ENCODE measurements at places on chromosomes 2 and 18.

DNA sequence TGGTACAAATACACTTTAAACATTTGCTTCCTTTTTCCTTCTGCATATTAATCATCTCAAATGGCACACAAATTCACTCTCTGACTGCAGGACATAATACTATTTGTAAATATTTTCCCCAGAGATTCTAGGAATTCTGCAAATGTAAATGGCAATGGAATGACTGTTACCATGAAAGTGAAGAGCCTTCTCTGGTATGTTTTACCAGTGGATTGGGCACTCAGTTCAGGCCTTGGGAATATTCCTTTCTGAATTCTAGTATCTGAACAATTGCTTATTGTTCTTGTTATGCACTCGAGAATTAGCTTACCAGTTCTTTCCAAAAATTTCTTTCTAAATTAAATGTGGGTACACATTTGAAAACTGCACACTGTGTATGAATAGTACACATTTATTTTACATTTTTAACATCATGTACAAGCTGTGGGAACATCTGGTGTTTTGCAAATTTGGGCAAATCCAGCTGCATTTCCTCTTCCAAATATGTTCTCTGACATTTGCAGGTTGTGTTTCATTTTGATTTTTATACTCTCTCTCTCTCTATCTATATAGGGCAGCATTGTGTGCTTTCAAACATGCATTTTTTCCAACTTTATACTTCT, 289.1 kb downstream of the NBAS start:
- DNase-seq: no peak

DNA sequence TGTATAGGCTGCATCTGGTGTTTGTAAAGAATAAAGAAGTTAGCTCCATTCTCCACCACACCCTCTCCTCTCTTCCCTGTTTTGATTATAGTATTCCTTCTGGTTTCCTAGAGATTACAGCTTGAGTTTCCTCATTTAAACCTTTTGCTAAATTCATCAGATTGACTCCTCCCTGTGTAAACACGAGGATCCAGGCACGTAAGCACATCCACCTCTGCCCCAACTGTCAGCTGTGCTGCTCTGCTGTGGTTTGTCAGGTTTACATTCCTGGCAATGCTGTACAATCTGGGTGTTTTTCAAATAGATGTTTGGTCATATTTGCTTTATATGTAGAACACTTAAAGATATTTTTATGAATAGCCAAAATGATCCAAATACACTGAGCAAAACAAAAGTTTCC, 302.8 kb downstream of the PTGR3 start:
- DNase-seq: no peak

GRCh38 chr2:25151718-25152117, 16.7 kb downstream of the POMC start:
- no peak for DNase-seq

GRCh38 chr2:42908518-42909200, 116.3 kb upstream of the HAAO start:
- DNase-seq: no peak

DNA sequence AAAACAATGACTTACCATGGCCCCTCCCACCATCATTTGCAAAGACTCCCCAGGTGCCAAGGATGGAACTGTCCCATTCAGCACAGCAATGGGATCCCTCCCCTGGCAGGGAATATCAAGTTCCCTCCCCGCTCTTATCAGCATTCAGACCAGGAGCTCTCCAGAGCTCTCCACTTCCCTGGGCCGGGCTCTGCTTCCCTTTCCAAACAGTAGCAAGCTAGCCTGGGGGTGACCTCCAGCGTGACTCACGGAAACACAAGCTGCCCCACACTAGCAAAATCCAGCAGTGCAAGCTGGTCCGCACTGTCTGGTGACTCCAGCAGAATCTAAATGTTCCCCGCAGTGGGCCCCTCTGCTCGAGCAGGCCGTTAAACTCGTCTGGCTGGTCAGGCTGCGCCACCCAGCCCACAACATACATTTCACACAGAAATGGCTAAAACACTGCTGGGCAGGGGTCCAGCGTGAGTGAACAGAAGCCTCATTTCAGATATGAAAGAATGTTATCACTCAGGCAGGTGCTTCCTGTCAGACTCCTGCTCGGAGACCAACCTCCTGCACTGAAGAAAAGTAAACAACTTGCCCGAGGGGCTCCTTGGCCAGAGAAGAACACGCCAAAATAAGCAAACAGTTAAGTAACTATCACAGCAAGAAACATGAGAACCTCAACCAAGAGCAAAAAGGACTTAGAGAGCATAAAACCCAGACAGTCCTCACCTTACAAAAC, 33.9 kb downstream of the STAT1 start:
- DNase-seq: no peak

DNA sequence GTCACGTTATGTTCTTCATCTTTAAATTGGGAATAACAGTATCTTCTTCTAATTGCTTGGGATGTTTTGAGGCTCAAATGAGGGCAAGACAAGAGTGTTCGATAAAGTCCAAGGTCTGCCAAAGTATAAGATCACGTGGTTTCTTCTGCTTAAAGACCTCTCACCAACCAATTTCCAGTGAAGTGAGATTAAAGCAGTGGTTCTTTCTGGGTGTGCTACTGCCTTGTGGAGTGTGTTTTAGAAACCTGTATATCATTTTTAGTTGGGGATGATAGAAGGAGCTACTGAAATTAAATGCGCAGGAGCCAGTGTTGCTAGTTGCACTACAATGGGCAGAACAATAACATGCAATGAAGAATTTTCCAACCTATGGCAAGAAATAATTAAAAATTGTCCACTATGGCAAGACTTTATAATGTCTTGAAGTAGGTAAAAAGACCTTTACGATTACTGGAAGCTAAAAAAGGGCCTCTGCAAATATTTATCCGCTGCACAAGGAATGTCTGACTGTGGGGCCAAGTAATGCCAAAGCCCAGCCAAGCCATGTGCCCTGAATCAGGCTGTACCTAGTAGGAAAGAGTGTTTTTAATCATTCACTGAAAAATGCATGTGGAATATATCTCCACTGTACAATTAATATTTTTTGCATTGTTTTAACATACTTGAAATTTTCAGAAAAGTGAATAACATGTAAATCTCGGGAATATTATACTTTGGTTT, 244.5 kb upstream of the REG3G start:
- DNase-seq: no peak

GRCh38 chr18:59514203-59514602, 155.1 kb upstream of the LMAN1 start:
- no peak for DNase-seq

- DNase-seq: no peak
Observed at GRCh38 chr18:6737833-6738232, 8.3 kb downstream of the ARHGAP28 start.

GRCh38 chr2:241890524-241891235, 21.2 kb downstream of the RTP5 start:
- DNase-seq: no peak
